Adipocyte (in vitro differentiated cells): ENCODE measurements at places on chromosomes 7 and 10.

- no peak for DNase-seq
Observed at GRCh38 chr10:95392681-95393164, 101.9 kb upstream of the PDLIM1 start.

DNA sequence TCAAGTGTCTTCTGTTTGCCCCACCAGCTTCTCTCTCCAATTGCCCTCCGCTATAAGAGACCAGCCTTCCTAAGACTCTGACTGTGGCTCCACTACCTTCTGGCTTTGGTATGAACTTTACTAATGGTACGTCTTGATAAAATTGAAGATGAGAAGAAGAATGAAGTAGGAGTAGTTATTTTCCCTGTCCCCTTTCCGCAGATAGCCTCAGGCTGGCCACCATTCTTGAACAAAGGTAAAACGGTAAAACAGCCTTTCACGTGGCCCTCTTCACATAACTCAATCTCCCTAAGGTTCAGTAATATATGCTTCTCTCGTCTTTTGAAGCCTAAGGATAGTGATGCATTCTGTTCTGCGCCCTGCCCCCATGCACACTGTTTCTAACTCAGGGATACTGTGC is 9.9 kb upstream of the ITGB8 start:
- no peak for DNase-seq

- no peak for DNase-seq
Observed at GRCh38 chr7:29940199-29940598, 49.4 kb downstream of the SCRN1 start.

DNA sequence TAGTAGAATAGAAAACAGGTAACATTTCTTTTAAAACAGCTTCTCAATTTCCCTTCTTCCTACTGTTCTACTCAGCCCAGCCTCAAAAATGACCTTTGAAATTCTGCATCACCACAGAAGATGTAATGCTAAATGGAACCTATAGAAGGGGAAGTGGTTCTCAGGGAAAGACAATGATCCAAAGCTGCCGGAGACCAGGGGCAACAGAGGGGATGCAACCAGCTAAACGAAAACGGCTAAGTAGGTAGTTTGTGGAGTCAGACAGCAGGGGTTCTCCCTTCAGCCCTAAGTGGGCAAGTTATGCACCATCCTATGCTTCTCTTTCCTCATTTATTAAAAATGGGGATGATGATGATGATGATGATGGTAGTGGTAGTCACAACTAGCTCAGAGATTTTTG is 214.3 kb downstream of the ELMO1 start:
- DNase-seq = no peak

GRCh38 chr7:103972779-103973434 is 16.6 kb downstream of the RELN start:
- no peak for DNase-seq

- peak; percentile 39 for DNase-seq
Observed at GRCh38 chr10:93384006-93384405, 98.1 kb downstream of the MYOF start.

- no peak for DNase-seq
Observed at GRCh38 chr7:23422909-23423308, 47.4 kb downstream of the IGF2BP3 start.

GRCh38 chr7:70484255-70484654 is 647.7 kb upstream of the GALNT17 start:
- DNase-seq = no peak

GRCh38 chr7:34365611-34366010 is 292.4 kb upstream of the NPSR1 start:
- no peak for DNase-seq

DNA sequence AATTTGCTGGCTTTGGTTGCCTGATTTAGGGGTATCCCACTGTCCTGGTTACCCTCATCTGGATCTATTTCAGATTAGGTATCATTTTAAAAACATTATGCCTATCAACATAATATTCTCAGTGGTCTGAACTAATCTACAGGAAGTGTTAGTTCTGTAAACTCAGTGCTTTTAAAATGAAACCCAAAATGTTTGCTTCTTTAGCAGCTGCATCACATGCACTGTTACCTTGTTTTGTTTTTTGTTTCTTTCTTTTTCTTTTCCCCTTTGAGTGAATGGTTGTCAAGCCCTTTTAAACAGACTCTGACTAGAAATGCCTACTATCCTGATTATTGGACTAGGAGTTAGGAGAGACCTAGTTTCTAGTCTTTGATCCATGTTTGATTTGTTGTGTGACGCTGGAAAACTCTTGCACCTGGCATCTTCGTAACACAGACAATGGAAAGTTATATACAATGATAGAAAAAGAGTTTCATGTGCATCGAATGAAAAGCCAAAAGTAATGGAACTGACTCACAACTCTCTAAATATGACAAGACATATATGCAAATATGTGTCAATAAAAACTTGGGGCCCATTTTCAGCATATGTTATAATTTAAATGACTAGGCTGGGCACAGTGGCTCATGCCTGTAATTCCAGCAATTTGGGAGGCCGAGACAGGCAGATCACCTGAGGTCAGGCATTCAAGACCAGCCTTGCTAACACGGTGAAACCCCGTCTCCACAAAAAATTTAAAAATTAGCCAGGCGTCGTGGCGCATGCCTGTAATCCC is 52.3 kb upstream of the STRIP2 start:
- DNase-seq = no peak

GRCh38 chr7:24039991-24040624 is 243.9 kb upstream of the NPY start:
- DNase-seq = no peak

- no peak for DNase-seq
Observed at GRCh38 chr7:105079348-105079747, 65.3 kb downstream of the KMT2E start.

DNA sequence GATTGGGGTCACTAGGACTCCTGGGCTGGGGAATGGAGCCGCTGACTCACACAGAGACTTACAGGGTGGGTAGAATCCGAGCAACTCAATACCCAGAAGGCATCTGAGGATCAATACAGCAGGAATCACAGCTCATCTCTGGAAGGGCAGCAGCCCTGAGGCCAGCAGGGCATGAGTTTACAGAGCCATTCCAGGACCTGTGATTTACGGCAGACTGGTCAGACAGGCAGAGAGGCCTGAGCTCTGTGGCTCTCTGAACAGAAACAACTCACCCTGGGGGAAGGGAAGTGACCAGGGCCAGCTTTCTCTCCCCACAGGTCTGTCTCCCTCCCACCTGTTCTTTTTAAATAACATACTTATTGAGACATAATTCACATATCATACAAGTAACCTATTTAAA is 88.2 kb upstream of the CXCL12 start:
- no peak for DNase-seq

- DNase-seq = no peak
Observed at GRCh38 chr7:106968160-106968559, 76.3 kb upstream of the PRKAR2B start.

DNA sequence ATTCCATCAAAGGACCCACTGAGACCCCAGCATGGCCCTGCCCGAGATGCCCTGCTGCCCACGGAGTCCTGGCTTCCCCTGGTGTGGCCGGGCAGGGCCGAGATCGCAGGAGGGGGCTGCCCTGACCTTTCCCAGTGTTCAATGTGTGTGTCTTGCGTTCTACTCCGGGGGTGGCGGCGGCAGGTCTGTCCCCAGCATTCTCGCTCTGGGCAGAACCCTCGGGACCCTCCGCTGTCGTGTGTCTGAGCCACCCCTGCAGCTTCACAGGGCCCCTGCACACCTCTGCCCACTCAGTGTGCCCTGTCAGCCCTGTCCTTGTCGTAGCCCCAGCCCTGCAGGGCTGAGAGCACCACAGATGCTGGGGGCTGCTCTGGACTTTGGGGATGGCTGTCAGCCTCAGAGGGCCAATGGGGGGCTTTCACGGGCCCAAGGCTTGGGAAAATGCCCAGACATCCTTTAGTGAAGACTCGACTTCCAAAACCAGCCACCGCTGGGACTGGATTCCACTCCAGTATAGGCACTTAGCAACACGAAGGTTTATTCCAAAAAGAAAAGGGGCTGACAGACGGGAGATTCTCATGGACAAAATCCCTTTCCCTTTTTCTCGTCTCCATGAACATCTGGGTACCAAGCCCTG is 30.0 kb upstream of the KNDC1 start:
- DNase-seq = no peak

DNA sequence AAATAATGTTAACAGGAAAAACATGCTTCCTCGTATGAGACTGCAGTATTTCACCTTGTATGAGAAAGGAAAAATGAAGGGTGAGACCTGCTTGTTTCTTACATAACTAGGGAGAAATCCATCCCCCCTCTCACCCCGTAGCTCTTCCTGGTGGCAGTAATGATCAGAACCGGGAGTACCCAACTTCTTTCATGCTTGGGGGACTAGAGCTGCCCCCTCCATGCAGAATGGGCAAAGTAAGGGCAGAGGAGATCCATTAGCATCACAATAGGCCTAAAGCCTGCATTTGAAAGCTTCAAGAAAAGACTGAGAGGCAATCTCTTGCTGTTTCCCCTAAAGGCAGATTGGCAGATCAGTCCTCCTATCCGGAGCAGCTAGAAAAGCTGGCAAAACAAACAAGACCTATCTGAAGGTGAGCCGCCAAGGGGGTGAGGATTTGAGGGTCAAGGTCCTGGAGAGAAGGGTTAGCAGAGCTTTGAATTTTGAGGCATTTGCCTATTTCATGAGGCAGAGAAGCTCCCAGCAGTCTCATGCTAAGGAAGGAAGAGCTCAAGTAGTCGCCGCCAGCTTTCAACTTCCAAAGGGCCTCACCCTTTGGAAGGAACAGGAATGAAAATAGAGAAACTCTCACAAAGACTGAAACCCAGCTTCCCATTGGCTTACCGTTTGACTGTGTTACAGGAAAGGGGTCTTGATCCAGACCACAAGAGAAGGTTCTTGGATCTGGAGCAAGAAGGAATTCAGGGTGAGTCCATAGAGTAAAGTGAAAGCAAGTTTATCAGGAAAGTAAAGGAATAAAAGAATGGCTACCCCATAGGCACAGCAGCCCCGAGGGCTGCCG is 36.2 kb downstream of the BAG3 start:
- no peak for DNase-seq

GRCh38 chr10:117271427-117271826 is 30.5 kb downstream of the SLC18A2 start:
- no peak for DNase-seq

- no peak for DNase-seq
Observed at GRCh38 chr7:120876922-120877321, 19.0 kb upstream of the TSPAN12 start.

DNA sequence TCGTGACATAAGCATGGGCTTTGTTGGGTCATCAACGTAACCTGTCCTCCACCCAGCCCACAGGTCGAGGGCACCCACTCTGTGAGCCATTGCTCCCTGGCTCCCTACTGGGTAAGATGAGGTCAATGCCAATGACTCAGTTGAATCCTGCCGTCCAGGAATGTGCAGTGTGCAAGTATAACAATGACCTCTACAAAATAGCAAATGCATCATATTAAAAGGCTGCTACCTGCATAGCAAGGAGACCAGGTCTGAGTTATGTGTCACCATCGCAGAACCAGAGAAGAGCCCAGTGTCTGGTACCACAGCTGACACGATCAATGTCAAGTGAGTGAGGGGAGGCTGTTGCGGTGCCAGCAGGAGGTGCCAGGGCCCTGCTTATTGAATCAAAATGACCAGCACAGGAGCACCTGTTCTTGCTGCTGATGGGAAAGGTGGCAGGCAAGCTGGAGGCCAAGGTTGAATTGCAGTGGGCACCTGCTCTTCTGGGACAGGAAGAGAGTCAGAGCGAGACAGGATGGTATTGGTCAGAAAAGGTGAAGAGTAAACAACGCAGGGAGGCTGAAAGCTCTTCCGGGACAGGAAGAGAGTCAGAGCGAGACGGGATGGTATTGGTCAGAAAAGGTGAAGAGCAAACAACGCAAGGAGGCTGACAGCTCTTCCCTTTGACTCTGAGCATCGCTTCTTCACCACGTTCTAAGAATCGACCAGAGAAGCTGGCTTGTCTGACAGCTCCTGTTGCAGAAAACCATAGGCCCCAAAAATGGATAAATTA is 108.7 kb upstream of the ADAM12 start:
- no peak for DNase-seq

- DNase-seq = no peak
Observed at GRCh38 chr7:157795199-157795598, 458.4 kb downstream of the DNAJB6 start.

DNA sequence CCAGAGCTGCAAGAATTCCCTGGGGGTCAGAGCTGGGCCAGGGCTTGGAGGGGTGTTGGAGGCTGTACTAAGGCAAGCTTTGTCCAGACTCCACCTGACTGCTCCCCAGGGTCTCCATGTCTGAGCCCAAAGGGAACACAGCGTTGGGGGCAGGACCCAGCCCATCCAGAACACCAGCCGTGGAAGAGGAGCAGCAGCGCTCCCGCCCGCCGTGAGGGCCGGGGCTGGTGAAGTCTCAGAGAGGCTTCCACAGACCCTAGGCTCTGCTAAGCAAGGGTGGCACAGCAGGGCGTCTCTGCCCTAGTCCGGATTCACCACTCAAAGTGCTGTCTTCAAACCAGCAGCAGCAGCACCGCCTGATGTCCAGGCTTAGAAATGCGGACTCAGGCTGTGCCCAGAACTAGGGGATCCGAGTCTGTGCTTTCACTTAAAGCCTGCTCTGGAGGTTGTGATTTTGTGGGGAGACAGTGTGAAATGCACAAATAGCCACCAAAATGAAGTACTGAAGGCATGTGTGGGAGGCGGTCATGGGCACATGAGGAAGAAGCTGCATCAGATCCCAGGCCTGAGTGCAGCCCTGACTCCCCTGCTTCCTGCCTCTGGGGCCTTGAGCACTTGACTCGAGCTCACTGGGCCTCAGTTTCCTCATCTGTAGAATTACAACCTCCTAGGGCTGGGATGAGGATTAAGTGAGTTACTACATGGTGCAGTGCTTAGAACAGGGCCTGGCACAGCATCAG is 16.6 kb upstream of the AQP1 start:
- DNase-seq = no peak

DNA sequence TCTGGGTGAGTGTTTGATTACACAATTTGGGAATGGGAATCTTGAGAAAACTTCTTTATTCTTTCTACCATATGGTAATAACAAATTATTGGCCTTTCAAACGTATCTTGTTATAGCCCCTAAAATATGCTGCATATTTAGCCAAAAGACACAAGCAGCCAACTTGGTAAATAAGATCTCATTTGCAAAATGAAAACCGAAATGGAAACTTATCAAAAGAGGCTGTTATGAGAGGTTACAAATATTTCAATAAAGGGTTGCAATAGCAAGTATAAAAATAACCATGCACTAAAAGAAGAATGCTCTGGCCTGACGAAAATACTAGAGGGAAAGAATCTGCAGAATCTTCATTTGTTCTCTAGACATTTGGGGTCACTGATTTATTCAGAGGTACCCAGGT is 259.5 kb upstream of the LRRN3 start:
- no peak for DNase-seq

DNA sequence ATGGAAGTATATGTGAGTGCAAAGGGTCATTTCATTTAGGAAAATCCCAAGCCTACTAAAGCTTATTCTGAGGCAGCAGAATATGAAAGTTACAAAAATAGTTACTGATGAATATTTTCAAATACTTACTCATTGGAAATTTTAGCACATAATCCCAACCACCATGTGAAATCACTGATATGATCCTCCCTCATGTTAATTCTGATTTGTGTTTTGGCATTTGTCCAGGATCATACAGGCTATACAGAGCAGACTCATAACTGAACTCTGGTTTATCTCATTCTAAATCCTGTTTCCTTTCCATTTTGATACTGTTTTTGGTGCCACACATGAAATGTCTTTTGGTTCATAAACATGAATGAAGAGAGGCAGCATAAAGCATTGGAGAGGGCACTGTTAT is 3.4 kb upstream of the FAM24B start:
- no peak for DNase-seq

- DNase-seq = peak; percentile 52
Observed at GRCh38 chr10:80416479-80417098, 8.2 kb downstream of the PRXL2A start.
